ENCODE measurements at places on chromosomes 3 and 15.

DNA sequence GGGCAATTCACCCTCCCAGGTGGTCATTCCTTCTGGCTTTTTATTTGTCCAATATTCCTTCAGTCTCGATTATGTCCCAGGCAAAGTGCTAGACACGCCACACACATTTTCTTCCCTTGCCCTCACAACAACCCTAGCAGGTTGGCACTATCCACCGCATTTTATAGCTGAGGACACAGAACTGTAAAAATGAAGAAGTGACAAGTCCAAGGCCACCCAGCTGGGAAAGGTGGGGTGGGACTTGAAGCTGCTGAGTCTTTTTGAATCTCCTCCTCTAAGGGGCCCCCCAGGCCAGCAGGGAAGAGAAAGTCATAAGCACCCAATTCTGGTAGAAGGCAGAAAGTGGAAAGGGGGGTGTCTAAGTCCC, 60.6 kb downstream of the CEMIP start:
- no peak for DNase-seq

- no peak for DNase-seq
These were observed 45.7 kb upstream of the SKOR1 start for GRCh38 chr15:67779549-67780111.

DNA sequence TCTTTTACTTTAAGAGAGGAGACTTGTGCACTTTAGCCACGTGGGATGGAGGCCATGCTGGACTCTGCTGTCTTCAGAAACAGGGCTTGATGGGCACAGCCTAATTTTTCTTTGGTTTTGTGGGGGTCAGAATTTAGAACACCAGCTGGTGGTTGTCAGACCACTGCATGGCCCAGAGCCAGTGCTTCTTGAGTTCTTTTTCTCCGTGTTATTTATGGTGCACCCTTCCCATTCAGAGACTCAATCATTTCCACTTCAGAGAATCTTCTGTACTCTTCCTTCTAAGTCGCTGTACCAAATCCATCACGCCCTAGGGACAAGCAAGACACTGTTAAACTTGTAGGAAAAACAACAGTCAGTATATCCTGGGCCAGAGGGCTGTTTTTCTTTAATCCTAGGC, 20.1 kb downstream of the PRR23A start:
- DNase-seq: no peak

GRCh38 chr3:29514170-29514569, 233.3 kb downstream of the RBMS3 start:
- DNase-seq: no peak
